Heart left ventricle (tissue), 16 donors: ENCODE measurements at places on chromosomes 13 and 19. TPM values are rescaled to one million over a fixed set of nuclear protein-coding genes. Genes with fewer than 3 reads are reported as not detected.
A peak's percentile ranks its signal among the peaks of the same experiment; 100 is the strongest.

ICAM4 gene
- 1.1 TPM for total RNA-seq

CCL25 gene
- not detected for total RNA-seq

DNA sequence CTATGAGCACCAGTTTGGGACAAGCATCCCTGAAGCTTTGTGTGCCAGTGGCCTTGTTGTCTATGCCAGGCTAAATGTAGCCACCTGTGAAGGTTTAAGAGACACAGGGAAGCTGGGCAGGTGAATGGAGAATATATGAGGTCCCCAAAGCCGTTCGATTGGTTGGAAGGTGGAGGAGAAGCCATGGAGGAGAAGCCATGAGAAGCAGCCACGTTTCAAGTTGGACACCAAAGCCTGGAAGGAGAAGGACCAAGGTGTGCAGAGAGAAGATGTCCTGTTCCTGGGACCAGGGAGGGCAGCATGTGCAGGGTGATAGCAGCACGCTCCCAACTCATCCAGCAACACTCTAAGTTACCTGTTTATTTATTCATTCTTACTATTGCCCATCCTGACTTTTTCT is 432.3 kb upstream of the TSHZ3 start:
- DNase-seq, result no peak
- H3K36me3 ChIP-seq, result no peaks in the 10 kb centered on the region
- no peak overlapping the region for H3K27ac ChIP-seq
- H3K4me1 ChIP-seq, result no peaks in the 10 kb centered on the region

OR7D4 gene
- total RNA-seq, result not detected

CNMD gene
- total RNA-seq, result not detected

DNA sequence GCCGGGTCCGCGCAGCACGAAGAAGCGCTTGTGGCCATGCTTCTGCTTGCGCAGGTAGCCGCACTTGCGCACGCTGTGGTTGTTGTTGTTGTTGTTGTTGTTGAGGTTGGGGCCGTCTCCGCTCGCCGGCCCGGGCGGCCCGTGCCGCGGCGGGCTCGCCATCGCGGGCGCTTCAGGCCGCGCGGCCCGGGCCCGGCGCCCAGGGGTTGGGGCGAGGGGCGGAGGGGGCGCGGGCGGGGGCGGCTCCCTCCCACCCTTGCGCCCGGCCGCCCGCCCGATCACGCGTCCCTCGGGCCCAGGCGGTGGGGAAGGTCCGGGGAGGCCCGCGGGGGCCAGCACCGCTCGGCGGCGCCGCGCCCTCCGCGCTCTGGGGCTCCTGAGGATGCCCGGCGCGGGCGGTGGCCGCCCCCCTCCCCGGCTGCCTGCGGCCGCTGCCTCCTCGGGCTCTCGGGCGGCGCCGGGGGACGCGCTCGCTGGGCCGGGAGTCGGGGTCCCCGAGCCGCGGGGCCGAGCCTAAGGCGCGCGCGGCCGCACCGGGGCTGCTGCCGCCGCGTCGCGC is 412 bp downstream of the IRS2 start:
- peaks cover 22% of the 10 kb centered on the region for H3K36me3 ChIP-seq
- peaks cover 14% of the 10 kb centered on the region for H3K4me1 ChIP-seq
- DNase-seq, result no peak

ZSWIM9 gene
- total RNA-seq, result 5.0 TPM

DNA sequence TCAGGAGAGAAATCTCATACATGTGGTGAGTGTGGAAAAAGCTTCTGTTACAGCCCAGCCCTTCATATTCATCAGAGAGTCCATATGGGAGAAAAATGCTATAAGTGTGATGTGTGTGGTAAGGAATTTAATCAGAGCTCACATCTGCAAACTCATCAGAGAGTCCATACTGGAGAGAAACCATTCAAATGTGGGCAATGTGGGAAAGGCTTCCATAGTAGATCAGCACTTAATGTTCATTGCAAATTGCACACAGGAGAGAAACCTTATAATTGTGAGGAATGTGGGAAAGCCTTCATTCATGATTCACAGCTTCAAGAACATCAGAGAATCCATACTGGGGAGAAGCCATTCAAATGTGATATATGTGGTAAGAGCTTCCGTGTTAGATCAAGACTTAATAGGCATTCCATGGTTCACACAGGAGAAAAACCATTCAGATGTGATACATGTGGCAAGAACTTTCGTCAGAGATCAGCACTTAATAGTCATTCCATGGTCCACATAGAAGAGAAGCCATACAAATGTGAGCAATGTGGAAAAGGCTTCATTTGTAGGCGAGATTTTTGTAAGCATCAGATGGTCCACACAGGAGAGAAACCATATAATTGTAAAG is 15.2 kb downstream of the ZNF221 start:
- no peaks in the 10 kb centered on the region for H3K27me3 ChIP-seq
- no peak overlapping the region for H3K4me3 ChIP-seq
- H3K36me3 ChIP-seq, result peaks cover 55% of the 10 kb centered on the region

DNA sequence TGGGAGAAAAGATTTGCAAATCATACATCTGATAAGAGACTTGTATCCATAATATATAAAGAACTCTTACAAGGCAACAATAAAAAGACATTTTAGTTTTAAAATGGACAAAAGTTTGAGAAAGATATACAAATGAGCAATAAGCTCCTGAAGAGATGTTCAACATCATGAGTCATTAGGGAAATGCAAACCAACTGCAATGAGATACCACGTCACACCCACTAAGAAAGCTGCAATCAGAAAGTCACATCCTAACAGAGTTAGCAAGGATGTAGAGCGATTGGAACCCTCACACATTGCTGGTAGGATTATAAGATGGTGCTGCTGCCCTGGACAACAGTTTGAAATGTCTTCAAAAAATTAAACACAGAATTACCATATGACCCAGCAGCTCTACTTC is 50.3 kb downstream of the GSX1 start:
- no peak overlapping the region for H3K4me3 ChIP-seq
- no peaks in the 10 kb centered on the region for H3K4me1 ChIP-seq
- no peaks in the 10 kb centered on the region for H3K36me3 ChIP-seq

IFI30 gene
- 9.0 TPM for total RNA-seq

DNA sequence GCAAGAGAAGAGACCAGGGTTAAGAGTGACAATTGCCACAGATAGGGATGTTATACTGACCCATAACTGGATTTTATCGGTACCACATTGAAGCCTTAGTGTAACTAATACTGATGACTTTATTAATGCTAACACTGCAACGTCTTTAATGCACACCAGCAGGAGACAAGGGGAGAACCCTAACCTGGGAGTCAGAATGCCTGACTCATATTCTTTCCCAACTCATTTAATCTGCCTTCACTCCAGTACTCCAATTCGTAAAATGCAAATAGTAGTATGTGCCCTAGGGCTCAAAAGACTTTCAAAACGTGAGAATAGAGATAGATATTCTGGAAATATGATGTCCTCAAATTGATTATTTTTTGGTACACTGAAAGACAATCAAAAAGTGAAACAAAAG is 62.4 kb downstream of the GPC6 start:
- H3K36me3 ChIP-seq, result no peaks in the 10 kb centered on the region
- no peak for DNase-seq
- no peaks in the 10 kb centered on the region for H3K4me1 ChIP-seq
- H3K27me3 ChIP-seq, result no peaks in the 10 kb centered on the region

- peak overlapping the region; percentile 49 for H3K27ac ChIP-seq
- peak overlapping the region; percentile 49 for H3K4me3 ChIP-seq
- H3K4me1 ChIP-seq, result peaks cover 13% of the 10 kb centered on the region
- H3K27me3 ChIP-seq, result no peaks in the 10 kb centered on the region
- no peak for DNase-seq
- H3K36me3 ChIP-seq, result no peaks in the 10 kb centered on the region
Measured at GRCh38 chr19:47036097-47036651, 12.2 kb downstream of the TMEM160 start.

GRCh38 chr13:50901701-50902100 is 7.9 kb upstream of the RNASEH2B start:
- H3K4me1 ChIP-seq, result no peaks in the 10 kb centered on the region
- no peak overlapping the region for H3K4me3 ChIP-seq
- no peak for DNase-seq

DIAPH3 gene
- total RNA-seq, result 0.09 TPM

GRCh38 chr13:34156841-34157365 is 339.0 kb downstream of the RFC3 start:
- H3K4me3 ChIP-seq, result no peak overlapping the region
- peak; percentile 60 for DNase-seq
- H3K36me3 ChIP-seq, result no peaks in the 10 kb centered on the region

GRCh38 chr13:50735071-50735470 is 108.4 kb downstream of the DLEU7 start:
- H3K36me3 ChIP-seq, result no peaks in the 10 kb centered on the region
- no peak for DNase-seq
- H3K4me3 ChIP-seq, result no peak overlapping the region
- H3K4me1 ChIP-seq, result peaks cover 4% of the 10 kb centered on the region
- H3K27me3 ChIP-seq, result no peaks in the 10 kb centered on the region

- peaks cover 15% of the 10 kb centered on the region for H3K4me1 ChIP-seq
- no peaks in the 10 kb centered on the region for H3K27me3 ChIP-seq
- H3K27ac ChIP-seq, result no peak overlapping the region
- no peak for DNase-seq
- no peak overlapping the region for H3K4me3 ChIP-seq
- H3K36me3 ChIP-seq, result no peaks in the 10 kb centered on the region
Measured at GRCh38 chr13:50149214-50149613, 134.0 kb downstream of the KCNRG start.

DNA sequence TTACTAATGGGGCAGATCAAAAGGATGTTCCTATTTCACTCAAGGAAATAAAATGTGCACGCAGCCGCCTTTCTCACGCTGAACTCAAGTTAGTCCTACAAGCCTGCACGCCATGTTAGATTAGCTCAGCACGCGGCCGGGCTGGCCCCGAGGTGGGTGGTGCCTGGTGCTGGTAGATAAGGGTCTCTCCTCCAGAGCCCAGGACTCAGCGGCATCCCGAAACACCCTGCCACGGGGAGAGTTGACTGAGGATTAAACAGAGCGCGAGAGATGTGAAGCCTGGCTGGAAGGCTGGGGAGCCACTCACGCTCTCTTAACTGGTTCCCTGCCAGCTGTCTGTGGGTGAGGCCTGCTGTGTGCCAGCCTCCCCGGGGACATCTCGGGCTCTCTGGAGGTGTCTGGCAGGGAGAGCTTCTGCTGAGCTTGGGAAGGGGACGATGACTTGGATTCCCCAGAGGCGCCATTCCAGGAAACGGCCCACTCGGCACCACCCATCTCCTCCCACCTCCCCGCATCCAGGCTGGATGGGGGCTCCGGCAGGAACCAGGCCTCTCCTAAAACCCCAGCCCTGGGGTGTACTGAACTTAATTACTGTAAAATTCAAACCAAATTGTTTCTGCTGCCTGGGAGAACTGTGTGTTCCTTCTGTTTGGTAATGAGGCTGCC is 122.2 kb downstream of the KDM4B start:
- H3K4me3 ChIP-seq, result no peak overlapping the region
- H3K27ac ChIP-seq, result peak overlapping the region; percentile 65
- peaks cover 26% of the 10 kb centered on the region for H3K4me1 ChIP-seq
- H3K27me3 ChIP-seq, result no peaks in the 10 kb centered on the region
- H3K36me3 ChIP-seq, result peaks cover 21% of the 10 kb centered on the region
- DNase-seq, result peak; percentile 56

FCAR gene
- total RNA-seq, result 0.79 TPM

PLA2G4C gene
- 36.4 TPM for total RNA-seq

DNA sequence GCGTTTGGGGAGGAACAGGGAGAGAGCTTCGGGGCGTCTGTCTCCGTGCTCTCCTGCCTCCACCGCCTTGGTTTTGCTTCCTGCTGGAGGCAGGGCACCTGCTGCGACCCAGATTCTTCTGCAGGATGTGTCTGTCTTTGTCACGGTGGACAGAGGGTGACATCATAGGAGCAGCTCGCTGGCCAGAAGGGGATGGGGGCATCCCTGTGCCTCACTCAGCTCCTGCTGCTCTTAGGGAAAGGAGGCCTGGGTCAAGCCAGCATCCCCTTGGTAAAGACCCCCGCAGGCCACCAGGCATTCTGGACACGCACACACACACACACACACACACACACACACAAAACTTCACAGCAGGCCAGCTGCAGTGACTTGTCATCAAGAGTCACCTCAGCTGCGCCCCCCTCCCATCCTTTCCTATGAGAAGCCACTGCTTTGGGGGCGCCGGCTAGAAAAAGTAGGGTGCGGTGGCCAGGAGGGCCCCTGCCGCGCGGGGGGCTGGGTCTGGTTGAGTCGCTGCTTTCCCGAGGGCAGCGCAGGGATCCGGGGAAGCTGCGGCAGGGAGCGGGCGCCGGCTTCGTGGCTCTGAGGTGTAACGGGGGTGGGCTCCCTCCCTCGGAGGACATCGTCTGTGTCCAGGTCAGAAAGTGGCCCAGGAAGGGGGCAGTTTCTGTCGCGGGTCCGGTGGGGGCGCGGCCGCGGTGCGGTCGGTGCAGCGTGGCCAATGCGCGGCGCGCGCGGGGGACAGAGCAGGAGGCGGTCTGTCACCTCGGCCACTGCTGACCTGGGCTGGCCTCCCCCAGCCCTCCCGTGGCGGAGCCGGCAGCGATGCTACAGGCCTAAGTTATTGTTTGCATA is 15.8 kb upstream of the NPAS1 start:
- no peak overlapping the region for H3K27ac ChIP-seq
- H3K4me1 ChIP-seq, result no peaks in the 10 kb centered on the region
- no peak for DNase-seq

SIGLECL1 gene
- not detected for total RNA-seq

DNA sequence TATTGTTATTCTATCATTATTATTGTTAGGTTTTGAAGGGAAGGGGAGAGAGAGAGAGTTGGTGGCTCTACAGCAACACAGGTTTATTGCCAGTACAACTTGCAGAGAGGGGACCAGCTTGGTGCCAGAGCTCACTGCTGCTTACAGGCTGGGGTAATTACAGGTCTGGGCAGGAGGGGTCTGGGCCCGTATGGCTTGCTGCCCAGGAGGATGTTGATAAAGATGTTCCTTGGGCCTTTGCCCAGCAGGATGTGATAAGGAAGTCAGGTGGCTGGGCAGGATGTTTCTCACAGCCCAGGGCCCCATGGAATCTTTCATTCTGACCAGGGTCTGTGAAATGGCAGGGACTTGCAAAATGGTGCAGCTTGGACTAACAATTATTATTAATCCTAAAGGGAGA is 64.2 kb upstream of the ZNF599 start:
- H3K4me3 ChIP-seq, result no peak overlapping the region
- DNase-seq, result peak; percentile 76
- H3K36me3 ChIP-seq, result no peaks in the 10 kb centered on the region

DNA sequence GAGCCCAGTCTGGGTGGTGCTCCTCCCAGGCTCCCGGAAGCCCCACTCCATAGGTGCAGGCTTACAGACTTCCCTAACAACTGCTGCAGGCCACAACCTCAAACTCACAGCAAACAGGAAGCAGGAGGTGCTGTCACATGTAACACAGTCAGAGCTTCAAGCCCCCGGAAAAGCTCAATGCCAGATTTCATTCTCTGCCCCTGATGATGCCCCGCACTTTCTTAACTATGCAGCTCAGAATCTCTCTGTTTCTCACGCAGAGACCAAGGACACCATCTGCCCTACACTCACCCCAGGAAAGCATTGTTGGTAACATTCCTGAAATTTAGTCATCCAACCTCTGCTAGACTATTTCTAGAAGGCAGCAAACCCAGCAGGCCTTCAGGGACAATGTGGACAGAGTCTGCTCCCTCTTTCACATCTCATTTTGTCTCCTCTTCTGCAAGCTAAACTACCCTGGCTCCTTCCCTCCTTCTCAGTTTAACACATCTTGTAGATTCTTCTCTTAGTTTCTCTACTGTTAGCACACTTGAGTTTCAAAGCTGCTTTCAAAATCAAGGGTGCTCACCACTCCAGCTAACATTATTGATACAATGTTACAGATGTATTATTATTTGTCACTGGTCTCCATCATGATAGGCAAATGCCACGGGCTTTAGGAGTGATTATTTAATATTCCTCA is 162.5 kb downstream of the KCTD12 start:
- H3K27me3 ChIP-seq, result no peaks in the 10 kb centered on the region
- no peaks in the 10 kb centered on the region for H3K36me3 ChIP-seq
- H3K4me3 ChIP-seq, result no peak overlapping the region
- peak overlapping the region; percentile 49 for H3K27ac ChIP-seq
- peak; percentile 27 for DNase-seq
- H3K4me1 ChIP-seq, result peaks cover 5% of the 10 kb centered on the region

CYP4F12 gene
- 3.7 TPM for total RNA-seq

ERICH4 gene
- total RNA-seq, result not detected
